NCI-H2171 (cell line): ENCODE measurements at places on chromosomes 5 and 9.
A peak's percentile ranks its signal among the peaks of the same experiment; 100 is the strongest.

- no peak for DNase-seq
These were observed 2.4 kb upstream of the MACIR start for GRCh38 chr5:103256178-103256577.

- peak; percentile 86 for DNase-seq
These were observed 67.5 kb downstream of the MAMDC2 start for GRCh38 chr9:70111042-70111602.

- DNase-seq: no peak
These were observed 16.4 kb upstream of the PDCD1LG2 start for GRCh38 chr9:5493679-5494511.

DNA sequence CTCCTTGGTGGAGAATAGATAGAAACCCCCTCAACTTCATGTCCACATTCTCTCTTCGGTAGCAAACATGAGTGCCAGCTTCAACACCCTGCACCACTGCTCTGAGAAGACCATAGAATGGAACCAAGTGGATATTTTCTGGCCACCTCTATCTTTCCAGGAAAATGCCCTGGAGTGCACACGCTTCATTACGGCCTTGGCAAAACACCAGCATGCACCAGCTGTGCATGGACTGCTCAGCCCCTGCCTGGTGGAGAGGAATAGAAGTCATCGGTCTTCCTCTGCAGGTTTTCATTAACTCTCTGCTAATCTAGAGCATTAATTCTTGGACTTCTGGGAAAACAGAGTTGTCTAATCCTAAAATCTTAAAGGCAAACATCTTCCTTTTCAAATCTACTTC, 211.6 kb upstream of the TMEM161B start:
- peak; percentile 0 for DNase-seq
